ENCODE measurements at places on chromosomes 7 and 10.

GRCh38 chr10:89262086-89263051, 10.8 kb upstream of the LIPA start:
- no peak for DNase-seq

DNA sequence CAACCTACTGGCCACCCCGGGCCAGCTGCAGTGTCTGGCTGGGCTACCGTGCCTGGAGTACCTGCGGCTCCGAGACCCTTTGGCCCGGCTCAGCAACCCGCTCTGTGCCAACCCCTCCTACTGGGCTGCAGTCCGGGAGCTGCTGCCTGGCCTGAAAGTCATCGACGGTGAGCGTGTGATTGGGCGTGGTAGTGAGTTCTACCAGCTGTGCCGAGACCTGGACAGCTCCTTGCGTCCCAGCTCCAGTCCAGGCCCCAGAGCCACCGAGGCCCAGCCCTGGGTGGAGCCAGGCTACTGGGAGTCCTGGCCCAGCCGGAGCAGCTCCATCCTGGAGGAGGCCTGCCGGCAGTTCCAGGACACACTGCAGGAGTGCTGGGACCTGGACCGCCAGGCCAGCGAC, 4.2 kb downstream of the RARRES2 start:
- DNase-seq: no peak

- no peak for DNase-seq
Observed at GRCh38 chr7:117143066-117143465, 179.8 kb downstream of the WNT2 start.

- DNase-seq: no peak
Observed at GRCh38 chr7:148156233-148156632, 434.3 kb upstream of the C7orf33 start.

- DNase-seq: no peak
Observed at GRCh38 chr7:128933180-128933891, 4.4 kb upstream of the IRF5 start.

GRCh38 chr10:92142512-92142911, 148.4 kb downstream of the CPEB3 start:
- DNase-seq: no peak

- no peak for DNase-seq
Observed at GRCh38 chr10:119849031-119849789, 23.4 kb downstream of the MCMBP start.

GRCh38 chr7:1234881-1235500, 2.3 kb downstream of the UNCX start:
- DNase-seq: no peak

DNA sequence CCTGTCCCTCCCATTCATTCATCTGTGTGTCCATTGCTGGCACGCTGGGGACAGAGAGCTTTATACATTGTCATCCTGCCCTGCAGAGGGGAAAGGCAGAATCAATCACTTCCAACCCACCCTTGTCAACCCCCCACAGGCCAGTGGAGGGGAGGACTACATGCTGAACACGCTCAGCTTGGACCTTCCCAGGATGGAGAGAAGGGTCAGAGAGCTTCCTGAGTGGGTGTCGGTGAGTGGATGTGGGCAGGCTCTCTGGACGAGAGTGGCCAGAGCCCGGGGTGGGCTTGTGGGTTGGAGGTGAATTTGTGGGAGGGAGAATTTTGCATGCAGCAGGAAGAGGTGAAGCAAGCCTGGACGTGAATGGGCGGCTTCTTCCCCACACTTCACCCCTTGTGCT, 93.9 kb downstream of the DNAJB6 start:
- no peak for DNase-seq

- no peak for DNase-seq
Observed at GRCh38 chr10:129888784-129889616, 75.1 kb downstream of the EBF3 start.

- DNase-seq: no peak
Observed at GRCh38 chr10:19299645-19300044, 251.0 kb downstream of the MALRD1 start.

- DNase-seq: no peak
Observed at GRCh38 chr10:79487296-79488194, 24.8 kb upstream of the EIF5AL1 start.

All from GOT3 (cell line).